ENCODE measurements at places on chromosomes 13 and 19.

- no peak for DNase-seq
These were observed 134.7 kb downstream of the MTUS2 start for GRCh38 chr13:28954810-28955209.

GRCh38 chr13:113769106-113769505 is 10.1 kb downstream of the TMEM255B start:
- DNase-seq, result no peak

- DNase-seq, result no peak
These were observed 59.9 kb downstream of the TBC1D4 start for GRCh38 chr13:75422028-75422427.

- no peak for DNase-seq
These were observed 4.3 kb downstream of the CYP2B6 start for GRCh38 chr19:40995355-40995754.

- DNase-seq, result no peak
These were observed 540.4 kb upstream of the NBEA start for GRCh38 chr13:34401696-34402095.

- no peak for DNase-seq
These were observed 2758.2 kb downstream of the PCDH9 start for GRCh38 chr13:64471916-64472315.

GRCh38 chr19:29117926-29118325 is 95.0 kb downstream of the UQCRFS1 start:
- DNase-seq, result no peak

GRCh38 chr19:13070425-13071140 is 32.1 kb downstream of the LYL1 start:
- DNase-seq, result no peak

DNA sequence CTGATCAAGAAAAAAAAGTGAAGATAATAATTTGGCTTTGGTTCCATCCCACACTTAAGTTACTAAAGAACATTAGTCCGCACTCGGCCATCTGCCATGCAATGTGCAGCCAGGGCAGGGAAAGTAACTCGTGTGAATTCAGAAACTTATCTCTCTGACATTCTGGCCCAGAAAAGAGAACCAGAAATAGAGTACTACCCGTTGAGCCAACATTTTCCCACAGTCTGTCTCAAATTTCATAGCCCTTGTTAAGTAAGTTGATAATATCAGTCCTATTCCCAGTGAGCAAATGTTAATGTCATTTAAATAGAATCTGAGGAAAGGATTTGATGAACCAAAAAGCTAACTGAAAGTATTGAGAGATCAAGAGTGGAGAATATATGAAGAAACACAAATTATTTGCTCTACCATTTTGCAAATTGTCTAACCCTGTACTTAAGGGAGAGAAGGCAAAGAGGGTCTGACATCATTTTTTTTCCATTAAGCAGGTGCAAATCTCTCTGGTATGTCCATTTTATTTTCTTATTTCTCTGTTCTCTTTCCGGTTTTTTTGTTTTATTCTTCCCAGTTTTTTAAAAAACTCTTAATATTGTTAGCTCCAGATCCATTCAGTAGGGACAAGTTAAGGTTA is 156.3 kb downstream of the NDFIP2 start:
- no peak for DNase-seq

DNA sequence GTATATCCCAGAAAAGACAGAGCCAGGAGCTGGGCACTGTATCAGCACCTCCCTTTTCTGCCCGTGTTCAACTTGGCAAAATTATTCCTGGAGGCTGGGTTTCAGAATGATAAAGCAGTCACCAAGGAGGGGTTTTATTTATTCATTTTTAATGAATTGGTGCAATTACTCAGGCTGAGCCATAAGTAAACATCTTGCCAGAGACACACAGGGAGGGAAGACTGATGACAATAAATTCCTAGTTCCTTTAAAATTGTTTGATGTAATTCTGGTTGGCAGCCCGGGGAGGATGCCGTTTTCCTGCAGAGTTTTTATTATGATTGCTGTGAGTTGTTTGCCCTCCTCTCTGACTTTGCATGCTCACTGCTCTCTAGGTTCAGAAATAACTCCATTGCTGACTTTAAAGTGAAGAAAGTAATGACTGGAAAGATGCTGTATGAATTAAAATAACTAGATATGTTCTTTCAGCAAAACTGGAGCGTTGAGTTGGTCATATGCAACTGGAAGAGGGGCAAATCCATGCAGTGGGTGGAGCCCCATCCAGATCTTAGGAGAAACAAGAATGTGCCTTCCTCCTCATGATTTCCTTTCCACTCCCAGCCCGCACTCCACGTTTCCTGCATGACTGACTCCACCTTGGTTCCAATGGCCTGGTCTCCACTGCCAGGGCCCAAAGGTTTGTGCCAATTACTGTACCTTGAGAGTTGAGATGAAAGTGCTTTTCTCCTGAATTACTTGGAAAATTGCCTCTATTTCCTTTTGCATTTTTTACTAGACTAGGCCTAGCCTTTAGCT is 182.1 kb downstream of the RFC3 start:
- no peak for DNase-seq

DNA sequence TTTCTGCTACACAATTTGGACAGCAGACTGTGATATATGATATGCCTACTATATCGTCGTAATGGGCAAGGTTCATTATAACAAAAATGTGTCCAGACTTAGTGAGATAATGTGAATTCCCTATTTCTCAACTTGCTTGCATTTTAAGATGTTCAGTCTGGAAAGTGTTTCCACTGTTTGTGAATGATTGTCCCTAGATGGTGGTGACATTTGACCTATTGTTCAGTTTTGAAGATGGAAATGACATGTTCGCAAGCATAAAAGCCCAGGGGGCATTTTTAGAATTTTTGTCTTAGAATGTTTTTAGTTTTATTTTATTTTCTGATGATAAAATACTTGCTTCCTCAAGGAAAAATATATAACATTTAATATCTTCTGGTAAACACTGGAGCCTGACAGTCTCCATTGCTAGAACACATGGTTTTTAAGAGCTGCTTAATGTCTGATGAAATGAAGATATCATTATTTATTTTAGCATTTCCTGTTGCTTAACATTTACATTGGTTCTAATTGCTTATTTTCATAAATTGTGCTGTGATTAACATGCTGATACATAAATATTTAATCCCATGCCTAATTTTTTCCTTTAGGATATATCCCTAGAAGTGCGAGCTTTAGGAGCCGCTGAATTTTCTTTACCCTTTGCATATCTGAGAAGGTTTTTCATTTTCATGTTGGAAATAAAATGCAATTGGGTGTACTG is 27.1 kb downstream of the MBNL2 start:
- DNase-seq, result no peak

DNA sequence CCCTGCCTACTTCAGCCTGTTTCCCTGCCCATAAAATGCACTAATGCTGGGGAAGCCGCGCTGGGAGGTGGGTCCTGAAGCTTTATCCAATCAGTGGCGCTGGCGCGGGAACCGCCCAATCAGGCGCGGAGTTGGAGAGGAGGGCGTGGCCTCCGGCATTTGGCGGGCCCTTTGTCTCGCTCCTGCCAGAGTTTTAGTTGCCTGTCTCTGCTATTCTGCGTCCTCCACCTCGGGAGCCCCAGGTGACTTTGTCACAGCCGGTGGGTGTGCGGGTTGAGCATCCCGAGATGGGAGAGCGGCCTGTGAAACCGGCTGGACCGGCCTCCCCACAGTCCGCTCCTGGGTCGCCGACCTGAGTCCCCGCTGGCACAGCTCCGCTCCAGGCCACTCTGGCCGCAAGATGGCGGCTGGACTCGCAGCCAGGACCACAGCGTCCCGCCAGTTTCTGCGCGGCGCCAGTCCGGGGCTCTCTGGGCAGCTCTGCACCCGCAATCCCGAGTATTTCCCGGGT is 30.7 kb upstream of the ZNF429 start:
- DNase-seq, result peak; percentile 64

GRCh38 chr19:16846901-16847300 is 17.7 kb downstream of the SIN3B start:
- DNase-seq, result no peak

DNA sequence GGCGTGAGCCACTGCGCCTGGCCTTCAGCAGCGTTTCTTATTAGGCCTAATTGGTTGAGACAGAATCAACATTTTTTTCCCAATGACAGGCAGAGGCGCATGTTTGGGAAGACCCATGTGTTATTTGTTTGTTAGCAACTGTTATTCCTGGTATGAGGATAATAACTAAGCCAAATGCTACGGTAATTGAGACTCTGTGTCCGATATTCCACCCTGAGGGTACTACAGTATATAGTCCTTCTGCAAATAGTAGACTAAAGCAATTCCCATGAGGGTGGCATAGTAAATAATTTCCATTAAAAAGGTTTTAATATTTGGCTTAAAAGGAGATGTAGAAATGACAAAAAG is 18.4 kb upstream of the CCL25 start:
- DNase-seq, result no peak

DNA sequence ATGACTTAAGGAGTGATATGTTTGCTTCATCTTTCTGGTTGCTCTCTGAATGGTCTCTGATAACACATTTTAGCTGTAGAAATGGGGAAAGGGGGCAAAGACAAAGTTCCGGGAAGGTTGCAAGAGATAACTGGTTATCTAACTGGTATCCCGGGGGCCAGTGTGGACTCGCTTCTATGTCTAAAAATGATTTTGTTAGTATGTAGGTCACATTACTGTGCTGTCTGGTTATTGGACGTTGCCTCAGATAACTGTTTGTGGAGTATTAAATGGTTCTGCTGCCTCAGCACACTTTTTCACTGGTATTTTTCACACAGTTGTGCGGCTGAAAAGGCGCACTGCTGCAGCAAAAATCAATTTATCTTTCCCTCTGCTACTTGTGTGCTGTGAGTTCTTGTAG is 63.0 kb upstream of the ZNF536 start:
- no peak for DNase-seq

GRCh38 chr13:27678306-27679040 is 56.8 kb downstream of the POLR1D start:
- DNase-seq, result no peak

- no peak for DNase-seq
These were observed 246.3 kb downstream of the LACC1 start for GRCh38 chr13:44125943-44126469.

DNA sequence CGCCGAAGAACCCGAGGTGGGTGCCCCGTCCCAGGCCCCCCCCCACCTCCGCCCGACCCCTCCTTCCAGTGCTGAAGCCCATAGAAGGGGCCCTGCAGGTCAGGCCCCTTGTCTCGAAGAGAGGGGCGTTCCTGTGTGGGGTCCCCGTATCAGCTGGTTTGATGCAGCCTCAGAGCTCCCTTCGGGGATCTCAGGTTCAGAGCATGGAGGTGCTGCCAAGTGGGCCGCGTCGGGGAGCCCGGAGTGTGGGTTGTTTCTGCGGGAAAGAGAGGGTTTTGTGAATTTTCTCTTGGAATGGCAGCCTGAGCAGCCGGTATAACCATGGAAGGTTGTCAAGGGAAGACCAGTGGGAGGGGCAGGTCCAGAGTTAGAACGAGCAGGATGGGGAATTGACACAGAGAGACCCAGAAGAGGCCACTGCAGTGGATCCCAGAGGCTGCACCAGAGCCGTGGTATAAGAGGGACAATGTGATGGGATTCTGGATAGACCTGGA is 384 bp downstream of the TRAPPC2B start:
- no peak for DNase-seq

DNA sequence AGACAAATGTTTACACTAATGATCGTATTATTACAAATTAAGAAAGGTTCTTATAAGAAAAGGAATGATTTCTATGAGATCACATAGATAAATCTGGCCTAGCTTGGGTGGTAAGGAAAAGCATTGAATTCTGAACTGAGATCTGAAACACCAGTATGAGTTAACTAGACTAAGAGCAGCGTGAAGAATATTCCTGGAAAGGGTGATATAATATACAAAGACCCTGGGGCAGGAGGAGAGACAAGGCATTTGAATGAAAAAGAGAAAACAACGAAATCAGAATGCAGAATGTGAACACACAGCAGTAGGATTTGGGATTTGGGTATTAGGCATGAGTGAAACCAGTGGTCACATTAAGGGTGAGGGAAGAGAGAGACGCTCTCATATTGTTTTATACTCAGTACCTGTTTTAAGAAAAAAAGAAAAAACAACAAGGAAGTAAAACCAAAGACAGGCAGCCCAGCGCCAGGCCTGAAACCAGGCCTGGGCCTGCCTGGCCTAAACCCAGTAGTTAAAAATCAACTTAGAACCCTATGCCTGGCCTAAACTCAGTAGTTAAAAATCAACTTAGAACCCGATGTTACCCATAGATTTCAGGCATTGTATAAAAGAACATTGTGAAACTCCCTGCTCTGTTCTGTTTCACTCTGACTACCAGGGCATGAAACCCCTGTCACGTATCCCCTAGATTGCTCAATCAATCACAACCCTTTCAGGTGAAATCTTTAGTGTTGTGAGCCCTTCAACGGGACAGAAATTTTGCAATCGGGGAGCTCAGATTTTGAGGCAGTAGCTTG is 287.1 kb downstream of the ITGBL1 start:
- no peak for DNase-seq

GRCh38 chr19:51771376-51772130 is 10.6 kb downstream of the FPR2 start:
- DNase-seq, result no peak

DNA sequence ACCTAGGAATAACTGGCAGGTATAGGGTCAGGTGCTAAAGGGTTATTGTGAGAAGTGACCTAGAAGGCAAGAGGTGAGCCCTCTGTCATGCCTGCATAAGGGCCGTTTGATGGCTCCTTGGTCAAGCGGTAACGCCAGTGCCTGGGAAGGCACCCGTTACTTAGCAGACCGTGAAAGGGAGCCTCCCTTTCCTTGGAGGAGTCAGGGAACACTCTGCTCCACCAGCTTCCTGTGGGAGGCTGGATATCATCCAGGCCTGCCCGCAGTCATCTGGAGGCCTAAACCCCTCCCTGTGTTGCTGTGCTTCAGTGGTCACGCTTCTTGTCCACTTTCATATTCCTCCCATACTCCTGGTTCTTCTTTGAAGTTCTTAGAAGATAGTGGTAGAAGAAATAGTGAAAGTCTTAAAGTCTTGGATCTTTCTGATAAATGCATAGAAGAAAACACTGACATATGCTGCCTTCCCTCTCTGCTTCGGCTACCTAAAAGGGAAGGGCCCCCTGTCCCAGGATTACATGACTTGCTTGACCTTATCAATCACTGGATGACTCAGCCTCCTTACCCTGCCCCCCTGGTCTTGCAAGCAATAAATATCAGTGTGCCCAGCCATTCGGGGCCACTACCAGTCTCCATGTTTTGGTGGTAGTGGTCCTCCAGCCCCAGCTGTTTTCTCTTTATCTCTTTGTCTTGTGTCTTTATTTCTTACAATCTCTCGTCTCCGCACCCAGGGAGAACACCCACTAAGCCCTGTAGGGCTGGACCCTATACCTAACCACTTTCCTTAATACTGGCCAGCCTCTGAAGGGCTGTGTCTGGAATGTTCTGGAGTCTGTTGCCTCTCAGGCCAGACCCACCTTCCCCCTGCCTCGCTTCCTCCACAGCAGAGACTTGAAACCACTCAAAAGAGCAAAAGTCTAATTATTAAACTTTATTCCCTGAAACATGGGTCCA is 16.1 kb upstream of the ABCC4 start:
- no peak for DNase-seq

- DNase-seq, result no peak
These were observed 342.7 kb downstream of the LMO7 start for GRCh38 chr13:75978818-75979217.

DNA sequence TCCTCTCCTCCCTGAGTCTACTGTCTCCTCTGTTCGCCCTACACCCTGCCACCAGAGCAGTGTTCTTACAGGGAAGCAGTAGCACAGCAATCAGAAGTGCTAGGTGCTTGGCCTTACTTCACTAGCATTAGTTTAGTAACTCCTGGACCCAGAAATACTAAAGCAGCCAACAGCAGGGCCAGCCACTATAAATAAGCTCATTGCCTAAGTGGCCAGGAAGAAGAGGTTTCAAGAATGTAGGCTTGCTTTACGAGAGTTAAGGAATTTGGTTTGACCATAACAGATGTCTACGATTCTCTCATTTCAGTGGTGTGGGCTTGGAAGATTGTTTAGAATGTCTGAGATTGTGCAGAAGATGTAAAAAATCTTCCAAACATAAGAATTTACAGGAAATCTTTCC is 103.3 kb downstream of the ZAR1L start:
- no peak for DNase-seq
